ENCODE measurements at places on chromosomes 13 and 19. TPM values are rescaled to one million over a fixed set of nuclear protein-coding genes. Genes with fewer than 3 reads are reported as not detected.

Gene APC2
- total RNA-seq, result 0.63 TPM

Gene CDC42EP5
- 9.1 TPM for total RNA-seq

Gene LHB
- not detected for total RNA-seq

Gene ZNF816
- 8.6 TPM for total RNA-seq

Gene SLC5A5
- total RNA-seq, result not detected

Gene SRRM5
- total RNA-seq, result not detected

Gene PEAK3
- not detected for total RNA-seq

Gene ZNF701
- 13.5 TPM for total RNA-seq

Gene KRTDAP
- not detected for total RNA-seq

Gene LRRC63
- total RNA-seq, result under 0.01 TPM

Gene ZNF439
- total RNA-seq, result 5.0 TPM

Gene PRR22
- total RNA-seq, result 0.09 TPM

Gene SELENOV
- not detected for total RNA-seq

Gene EDDM13
- total RNA-seq, result not detected

Gene ERVK3-1
- 31.8 TPM for total RNA-seq

Gene HS6ST3
- total RNA-seq, result under 0.01 TPM

Gene ZSCAN5C
- not detected for total RNA-seq

Gene GFY
- not detected for total RNA-seq

Gene ZNF414
- 2.2 TPM for total RNA-seq

Gene PSG2
- total RNA-seq, result not detected

Gene LAIR1
- total RNA-seq, result not detected

Gene CEACAM19
- 0.26 TPM for total RNA-seq

Gene NACC1
- total RNA-seq, result 19.6 TPM

Gene LGALS14
- total RNA-seq, result not detected

Gene ZNF99
- total RNA-seq, result not detected

Gene ELSPBP1
- total RNA-seq, result not detected

Gene ZNF547
- total RNA-seq, result 4.6 TPM

Gene VAV1
- total RNA-seq, result not detected

Gene ZIK1
- total RNA-seq, result 5.2 TPM

Gene GIPC3
- not detected for total RNA-seq

Gene PROZ
- not detected for total RNA-seq

Gene PSG1
- total RNA-seq, result under 0.01 TPM

Gene ZNF763
- total RNA-seq, result 2.5 TPM

Gene ANGPTL8
- total RNA-seq, result not detected

Gene ZNF525
- 6.3 TPM for total RNA-seq

Gene PNMA8B
- total RNA-seq, result 3.0 TPM

Gene SEMA6B
- total RNA-seq, result 0.32 TPM

Gene ZNF667
- total RNA-seq, result 5.4 TPM

Gene THSD8
- 0.43 TPM for total RNA-seq
